ENCODE measurements at places on chromosomes 3 and 15. TPM values are rescaled to one million over a fixed set of nuclear protein-coding genes. Genes with fewer than 3 reads are reported as not detected.

The GOLGA8T gene
- not detected for polyA plus RNA-seq

The LDHAL6B gene
- polyA plus RNA-seq, result not detected

The MAPKAPK3 gene
- polyA plus RNA-seq, result 93.2 TPM

The SGO1 gene
- polyA plus RNA-seq, result 0.59 TPM

The CPLX3 gene
- not detected for polyA plus RNA-seq

The DCBLD2 gene
- 1.2 TPM for polyA plus RNA-seq

The NR1I2 gene
- 0.46 TPM for polyA plus RNA-seq
